ENCODE measurements at places on chromosomes 4 and X.

- DNase-seq, result no peak
Measured at GRCh38 chr4:80195441-80196140, 1.7 kb upstream of the PRDM8 start.

GRCh38 chrX:39453889-39454621, 643.7 kb downstream of the BCOR start:
- no peak for DNase-seq

DNA sequence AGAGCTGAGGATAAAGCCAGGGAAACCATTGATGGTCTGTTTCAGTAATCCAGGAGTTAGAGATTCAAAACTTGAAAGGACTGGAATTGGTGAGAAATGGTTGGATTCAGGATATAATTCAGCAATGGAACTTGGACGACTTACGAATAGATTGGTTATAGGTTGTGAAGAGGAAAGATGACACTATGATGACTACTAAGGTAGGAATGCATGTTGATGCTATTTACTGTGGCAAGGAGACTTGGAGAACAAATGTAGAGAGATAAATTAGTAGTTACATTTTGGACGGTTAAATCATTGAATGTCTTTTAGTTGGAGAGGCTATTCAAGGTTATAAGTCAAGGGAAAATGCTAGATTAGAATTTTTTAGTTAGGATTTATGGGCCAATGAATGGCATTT, 365.4 kb upstream of the TECRL start:
- no peak for DNase-seq

DNA sequence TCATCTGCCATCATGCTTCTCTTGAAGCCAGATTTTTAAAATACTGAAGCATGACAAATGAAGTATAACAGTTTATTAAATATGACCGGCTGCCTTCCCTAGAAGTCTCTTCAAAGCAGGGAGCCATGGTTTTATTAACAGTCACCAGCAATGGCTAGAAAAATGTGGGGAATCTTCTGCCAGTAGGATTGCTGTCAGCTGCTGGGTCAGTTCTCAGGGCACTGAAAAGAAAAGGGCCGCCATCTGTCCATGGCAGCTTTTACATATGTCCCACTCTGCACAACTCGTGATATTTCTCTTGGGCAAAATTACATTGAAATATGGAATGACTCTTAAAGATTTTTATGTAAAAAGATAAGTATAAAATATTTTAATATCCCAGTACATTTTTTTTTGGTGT, 2.8 kb downstream of the CCNG2 start:
- DNase-seq, result no peak

DNA sequence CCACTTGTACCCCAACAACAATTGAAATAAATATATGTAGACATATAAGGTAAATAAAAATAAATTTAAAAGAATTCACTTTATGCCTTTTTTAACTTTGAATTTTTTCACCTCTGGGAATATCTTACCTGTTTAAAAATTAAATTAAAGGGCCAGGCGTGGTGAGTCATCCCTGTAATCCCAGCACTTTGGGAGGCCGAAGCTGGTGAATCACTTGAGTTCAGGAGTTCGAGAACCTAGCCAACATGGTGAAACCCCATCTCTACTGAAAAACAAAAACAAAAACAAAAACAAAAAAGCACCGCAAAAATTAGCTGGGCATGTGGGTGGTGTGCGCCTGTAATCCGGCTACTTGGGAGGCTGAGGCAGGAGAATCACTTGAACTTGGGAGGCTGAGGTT, 164.8 kb downstream of the AASDH start:
- no peak for DNase-seq

GRCh38 chrX:154758696-154759095, 4.0 kb upstream of the DKC1 start:
- no peak for DNase-seq

DNA sequence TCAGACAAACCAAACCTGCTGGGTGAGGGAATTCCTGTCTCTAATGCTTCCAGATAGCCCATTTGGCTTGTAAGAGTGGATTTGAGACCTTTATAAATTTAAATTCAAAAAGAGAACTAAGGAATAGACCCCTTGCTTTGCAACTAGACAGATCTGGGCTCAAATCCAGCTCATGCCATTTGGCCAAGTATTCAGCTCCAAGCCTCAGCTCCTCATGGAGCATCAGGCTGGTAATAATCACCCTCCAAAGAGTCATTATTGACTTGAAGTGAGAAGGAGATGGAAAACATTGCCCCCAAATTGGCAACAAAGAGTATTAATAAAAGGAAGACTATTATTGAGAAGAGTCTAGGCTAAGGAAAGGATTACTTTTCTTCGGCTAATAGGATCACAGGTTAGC, 134.7 kb downstream of the PDE5A start:
- DNase-seq, result no peak

DNA sequence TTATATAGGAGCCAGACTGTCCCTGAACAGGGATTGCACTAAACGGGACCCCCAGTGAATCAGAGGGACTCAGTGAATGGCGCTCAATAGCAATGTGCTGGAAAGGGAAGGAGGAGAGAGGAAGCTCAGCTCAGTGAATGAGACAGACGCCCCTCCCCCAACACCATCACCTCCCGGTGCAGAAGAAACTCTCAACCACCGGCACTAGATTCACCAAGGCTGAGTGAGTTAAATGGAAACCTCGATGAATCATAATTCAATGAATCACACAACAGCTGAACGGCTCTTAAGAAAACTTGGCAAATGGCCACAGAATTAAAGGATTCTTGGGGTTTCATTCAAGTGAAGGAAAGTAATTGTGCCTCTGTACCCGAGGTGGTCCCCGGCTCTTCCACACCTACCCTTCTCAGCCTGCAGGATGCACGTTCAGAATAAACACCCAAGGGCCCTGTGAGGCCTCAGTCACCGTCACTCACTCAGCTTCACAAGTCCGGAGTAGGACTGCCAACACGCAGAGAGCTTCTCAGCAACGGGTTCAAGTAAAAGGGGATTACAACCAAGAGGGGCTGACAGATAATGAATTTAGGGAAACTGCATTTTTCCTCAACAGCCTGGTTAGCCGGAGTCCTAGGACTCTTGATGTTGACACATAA, 29.3 kb downstream of the CRMP1 start:
- no peak for DNase-seq

DNA sequence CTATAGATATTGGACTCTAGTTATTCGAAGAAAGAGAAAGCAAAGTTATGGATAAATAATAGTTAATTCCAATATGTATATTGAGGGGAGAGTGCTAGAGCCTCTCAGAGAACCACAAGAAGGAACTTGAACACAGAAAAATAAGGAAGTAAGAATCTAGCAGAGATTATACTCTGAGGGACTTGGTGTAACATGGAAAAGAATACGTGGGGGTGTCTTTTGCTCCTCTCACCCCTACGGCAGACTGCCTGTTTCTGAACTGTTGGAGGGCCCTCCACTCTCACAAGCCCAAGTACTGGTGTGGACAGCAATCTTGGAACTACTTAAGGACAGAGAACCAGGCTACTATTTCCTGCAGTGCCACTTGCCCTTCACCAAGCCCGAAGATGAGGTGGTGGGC, 1174.4 kb upstream of the PCDH10 start:
- no peak for DNase-seq

DNA sequence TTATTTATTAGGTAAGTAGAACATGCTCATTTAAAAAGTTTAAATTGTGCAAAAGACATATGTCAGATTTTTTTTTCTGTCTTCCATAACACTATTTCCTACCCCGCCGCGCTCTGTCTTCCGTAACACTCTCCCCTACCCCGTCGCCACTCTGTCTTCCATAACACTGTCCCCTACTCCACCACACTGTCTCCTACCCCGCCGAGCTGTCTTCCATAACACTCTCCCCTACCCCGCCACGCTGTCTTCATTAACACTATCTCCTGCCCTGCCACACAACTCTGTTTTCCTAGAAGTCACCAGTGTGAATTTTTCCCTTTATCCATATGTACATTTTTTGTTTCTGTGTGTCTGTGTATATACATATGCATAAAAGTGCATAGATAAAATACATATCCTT, 4.4 kb downstream of the MSMO1 start:
- no peak for DNase-seq

GRCh38 chr4:162274354-162274753, 110.6 kb upstream of the FSTL5 start:
- DNase-seq, result no peak

DNA sequence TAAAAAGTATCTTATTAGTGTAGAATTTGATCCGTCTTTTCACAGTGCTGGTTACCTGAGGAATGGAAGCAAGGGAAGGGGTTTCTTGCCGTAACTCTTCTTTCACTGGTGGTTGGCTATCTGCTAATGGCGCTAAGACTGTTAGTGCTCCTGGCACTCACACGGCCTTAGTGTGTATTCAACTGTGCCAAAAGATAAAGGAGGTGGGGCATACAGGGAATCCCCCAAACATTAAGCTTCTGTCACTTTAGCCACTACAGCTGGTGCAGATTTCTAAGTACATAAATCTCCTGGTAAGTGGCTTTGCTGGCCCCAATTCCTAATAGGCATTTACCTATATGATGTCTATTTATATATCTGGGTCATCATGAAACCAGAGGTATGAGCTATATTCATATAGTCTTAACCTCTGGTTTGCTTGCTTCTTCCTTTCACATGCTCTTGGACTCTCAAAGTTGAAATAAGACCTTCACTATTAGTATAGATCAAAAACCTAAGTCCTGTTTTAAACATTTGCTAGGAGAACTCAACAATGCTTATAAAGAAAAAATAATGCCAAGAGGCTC, 95.1 kb downstream of the TSPAN7 start:
- DNase-seq, result no peak

DNA sequence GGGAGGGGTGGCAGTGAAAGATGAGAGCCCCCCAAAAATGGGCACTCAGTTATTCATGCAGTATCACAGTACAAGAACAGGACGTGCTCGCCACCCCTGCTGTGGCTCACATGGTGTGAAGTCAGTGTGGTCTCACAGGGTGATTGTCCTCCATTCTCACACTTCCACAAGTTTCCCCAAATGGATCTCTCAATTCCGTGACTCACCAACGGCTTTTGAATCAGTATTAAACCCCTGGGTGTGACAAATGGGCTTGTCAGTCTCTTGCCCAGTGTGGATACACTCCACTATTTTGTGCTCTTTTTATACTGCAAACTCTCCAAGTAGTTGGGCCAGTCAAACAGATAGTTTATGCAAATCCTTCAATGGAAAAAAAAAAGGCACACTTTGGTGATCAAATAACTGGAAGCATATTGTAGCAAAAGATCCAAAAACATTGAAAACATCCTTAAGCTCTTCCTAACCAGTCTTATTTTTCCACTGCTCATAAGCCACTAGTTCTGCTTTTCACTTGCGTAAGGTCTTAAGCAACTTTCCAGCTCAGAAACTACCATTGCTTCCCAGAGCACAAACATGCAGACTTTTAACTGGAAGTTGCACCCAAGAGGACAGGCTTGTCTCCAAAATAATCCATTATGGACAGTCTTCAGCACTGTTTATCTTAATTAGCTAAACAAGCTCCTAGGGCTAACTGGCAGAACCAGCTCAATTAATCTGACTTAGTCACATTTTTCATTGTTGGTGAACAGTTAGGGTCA, 365.7 kb downstream of the PPP3CA start:
- DNase-seq, result no peak

GRCh38 chrX:12378253-12378652, 240.0 kb downstream of the FRMPD4 start:
- DNase-seq, result no peak

GRCh38 chrX:24145303-24146186, 4.0 kb upstream of the ZFX start:
- DNase-seq, result no peak

DNA sequence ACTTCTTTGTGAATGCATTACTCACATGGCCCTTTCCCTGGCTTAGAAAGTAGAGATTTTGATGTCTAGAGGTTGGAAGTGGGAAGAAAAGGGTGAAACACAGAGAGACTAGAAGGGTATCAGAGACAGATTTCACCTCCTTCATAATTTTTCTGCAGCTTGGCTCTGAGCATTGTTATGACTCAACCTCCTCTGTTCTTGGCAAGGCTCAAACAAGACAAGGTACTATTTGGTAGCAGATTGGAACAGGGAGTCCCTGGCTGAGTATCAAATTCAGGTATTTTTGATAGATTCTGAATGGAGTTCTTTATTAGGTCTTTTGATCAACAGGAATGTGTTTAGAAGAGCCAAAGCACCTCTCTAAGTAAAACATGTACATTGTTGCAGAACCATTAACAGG, 146.3 kb upstream of the CHRDL1 start:
- DNase-seq, result no peak

Measured in hypothalamus (tissue), 51 donors.